Activated CD4-positive, alpha-beta T cell treated with anti-CD3 and anti-CD28 coated beads, Interleukin-2, amount 50 U/mL, for 4 hours (primary cell): ENCODE measurements at places on chromosomes 6 and 20.

DNA sequence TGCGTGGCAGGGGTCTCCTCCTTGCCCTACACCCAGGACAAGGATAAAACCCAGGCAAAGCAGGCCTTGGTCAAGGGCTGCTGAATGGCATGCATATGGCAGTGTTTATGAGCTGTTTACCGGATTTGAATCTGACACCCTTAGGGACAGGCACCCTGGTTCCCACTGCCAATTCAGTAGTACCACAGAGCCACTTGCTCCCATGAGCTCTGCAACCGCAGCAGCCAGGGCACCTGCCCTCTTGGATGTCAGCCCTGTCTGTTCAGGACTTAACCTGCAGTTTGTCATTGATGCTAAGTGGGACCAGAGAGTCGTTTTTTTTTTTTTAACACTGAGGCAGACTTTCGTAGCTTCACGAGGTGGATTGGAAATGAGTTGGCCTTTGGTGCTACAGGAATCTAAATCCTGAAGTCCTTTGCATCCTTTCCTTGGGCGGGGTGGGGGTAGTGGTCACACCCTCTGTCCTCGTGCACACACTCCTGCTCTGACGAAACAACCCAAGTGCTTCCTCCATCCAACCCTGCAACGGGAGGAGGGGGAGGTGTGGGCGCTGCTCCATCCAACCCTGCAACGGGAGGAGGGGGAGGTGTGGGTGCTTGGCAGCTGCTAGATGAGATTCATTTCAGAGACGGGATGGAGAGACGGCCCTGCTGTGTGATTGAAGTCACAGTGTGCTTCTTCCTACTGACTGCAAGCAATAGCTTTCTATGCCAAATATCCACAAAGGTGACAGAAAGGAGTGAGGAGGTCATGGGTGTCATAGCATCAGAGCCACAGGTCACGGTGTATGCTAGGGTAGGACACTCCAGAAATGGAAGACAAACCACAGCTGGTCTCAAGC, 166.5 kb downstream of the SMOC2 start:
- no peak for DNase-seq

DNA sequence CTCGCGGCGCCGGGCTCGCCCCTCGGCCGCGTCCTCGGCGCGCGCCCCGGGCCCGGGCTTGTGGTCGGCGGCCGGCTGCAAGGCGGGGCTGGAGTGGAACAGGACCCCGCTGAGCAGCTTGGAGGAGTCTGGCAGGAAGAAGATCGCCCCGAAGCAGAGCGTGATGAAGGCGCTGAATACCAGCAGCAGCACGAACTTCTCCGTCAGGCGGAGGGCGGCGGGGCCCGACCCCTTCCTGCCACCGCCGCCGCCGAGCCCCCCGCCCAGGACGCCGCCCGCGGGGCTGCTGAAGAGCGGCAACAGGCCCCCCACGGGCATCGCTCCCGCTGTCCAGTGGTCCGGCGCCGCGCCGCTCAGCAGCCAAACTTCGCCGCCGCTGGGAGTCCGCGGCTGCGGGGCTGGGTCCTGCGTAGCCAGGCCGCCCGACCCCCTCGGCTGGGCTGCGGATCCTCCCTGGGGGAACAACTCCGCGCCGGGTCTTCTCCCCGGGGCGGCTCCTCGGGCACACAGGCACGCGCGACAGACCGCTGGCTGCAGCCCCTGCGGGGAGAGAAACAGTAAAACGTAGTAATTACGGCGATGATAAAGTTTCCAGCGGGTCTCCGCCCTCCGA, 707 bp downstream of the MAN1A1 start:
- peak; percentile 18 for DNase-seq

GRCh38 chr6:14316651-14317386, 199.2 kb downstream of the CD83 start:
- no peak for DNase-seq

DNA sequence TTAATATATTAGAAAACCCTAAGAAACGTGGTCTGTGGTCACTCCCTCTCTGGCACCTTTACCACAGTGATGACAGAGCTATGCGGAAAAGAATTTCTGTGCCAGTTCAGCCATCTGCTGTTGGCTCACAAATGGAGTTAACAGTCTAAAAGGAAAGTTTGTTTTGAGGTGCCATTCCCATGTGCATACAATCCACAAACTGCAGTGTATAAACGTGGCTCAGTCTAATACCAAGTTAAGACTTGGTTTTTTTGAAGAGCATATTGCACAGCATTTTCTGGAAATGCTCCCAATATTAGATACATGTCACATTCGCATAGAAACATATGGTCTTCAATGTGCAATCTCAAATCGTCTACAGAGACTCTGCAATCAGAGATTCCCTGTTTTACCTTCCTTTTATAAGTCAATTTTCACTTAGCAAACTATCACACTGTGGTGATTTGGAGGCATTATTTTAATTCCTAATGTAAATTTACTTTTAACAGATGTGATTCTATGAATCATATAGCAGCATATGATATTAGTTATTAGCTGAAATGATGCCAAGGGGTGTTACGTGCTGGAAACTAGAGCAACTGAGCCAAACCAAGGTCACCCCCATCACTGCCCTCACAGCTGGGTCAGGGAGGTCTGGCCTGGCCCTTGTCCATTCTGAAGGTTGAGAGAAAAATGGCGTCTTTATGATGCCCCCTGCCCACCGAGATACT, 383.5 kb downstream of the PRKN start:
- DNase-seq: no peak

DNA sequence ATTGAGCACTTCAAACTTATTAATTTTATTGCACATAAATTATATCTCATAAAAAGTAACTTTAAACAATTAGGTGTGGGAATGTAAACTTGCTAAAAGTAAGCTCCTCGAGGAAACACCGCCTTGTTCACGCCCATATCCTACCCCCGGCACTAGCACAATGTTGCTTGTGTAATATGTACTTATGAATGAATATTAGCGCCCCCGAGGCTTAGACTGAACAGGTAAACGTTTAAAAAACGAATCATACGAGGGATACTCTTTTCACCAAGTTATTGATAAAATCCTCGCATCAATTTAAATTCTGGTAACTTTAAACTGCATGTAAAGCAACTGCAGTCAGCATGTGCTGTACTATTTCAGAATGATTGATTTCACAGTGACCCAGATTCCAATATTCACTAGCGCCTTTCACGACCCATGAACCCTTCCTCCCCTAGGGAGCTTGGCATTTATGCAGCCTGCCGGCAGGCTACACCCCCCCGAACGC, 637 bp downstream of the TFB1M start:
- no peak for DNase-seq

DNA sequence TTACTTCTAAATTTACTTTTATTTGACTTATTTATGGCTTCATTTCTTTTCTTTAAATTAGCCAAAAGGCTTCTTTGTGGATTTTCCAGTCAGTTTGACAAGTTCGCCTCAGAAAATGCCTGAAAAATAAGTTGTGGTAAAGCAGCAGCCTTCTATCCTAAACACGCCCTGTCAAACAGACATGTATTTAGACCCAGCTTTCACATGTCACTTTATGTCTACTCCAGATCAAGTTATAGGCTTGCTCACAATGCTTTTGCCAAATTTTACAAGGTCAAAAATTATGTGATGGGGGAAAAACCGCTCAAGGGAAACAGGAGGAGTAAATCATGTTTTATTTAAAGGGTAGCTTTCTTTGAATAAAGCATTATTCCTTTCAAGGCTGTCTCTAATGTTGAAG, 615.0 kb downstream of the HDGFL1 start:
- DNase-seq: no peak

- no peak for DNase-seq
Measured at GRCh38 chr6:120873125-120873865, 461.0 kb downstream of the TBC1D32 start.

DNA sequence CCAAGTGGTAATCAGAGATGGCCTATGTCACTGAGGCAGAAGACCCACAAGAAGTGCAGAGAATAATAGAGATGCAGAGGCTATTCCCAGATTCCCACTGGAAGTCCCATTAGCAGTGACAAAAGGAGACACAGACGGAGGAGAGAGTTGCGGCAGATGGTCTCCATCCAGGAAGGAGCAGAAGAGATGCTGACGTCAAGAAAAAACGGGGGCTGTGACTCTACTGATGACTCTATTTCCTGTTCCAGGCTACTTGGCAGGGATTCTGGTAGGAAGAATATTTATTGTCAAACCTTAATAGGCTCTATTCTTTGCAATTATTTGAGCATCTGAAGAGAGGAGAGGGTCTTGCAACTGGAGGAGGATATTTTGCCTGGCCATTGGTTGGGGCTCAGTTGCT, 246.0 kb upstream of the ECI2 start:
- DNase-seq: no peak

GRCh38 chr6:137904822-137905617, 38.0 kb downstream of the TNFAIP3 start:
- peak; percentile 86 for DNase-seq
